Skeletal muscle tissue (tissue), 5 donors: ENCODE measurements at places on chromosomes 5 and 9. TPM values are rescaled to one million over a fixed set of nuclear protein-coding genes. Genes with fewer than 3 reads are reported as not detected.

The SPATA9 gene
- total RNA-seq: 1.0 TPM

The PRRX2 gene
- total RNA-seq: 3.1 TPM

The LVRN gene
- 1.6 TPM for total RNA-seq

The SIT1 gene
- total RNA-seq: 1.0 TPM

The DBH gene
- not detected for total RNA-seq

The ZNF879 gene
- 4.7 TPM for total RNA-seq

The OR2V2 gene
- total RNA-seq: not detected

The MUSK gene
- total RNA-seq: 8.4 TPM

The TRIM36 gene
- total RNA-seq: 2.6 TPM

The HTR4 gene
- total RNA-seq: not detected

The TLE1 gene
- total RNA-seq: 65.2 TPM

The SAPCD2 gene
- total RNA-seq: 1.0 TPM

The CDKN2B gene
- not detected for total RNA-seq

The HAVCR1 gene
- 0.52 TPM for total RNA-seq

The LAMC3 gene
- total RNA-seq: 0.52 TPM

The GPX8 gene
- 23.5 TPM for total RNA-seq

The SH2D3C gene
- total RNA-seq: 15.1 TPM

The FREM1 gene
- 17.2 TPM for total RNA-seq

The FSD1L gene
- 8.9 TPM for total RNA-seq

The ZBTB26 gene
- 3.7 TPM for total RNA-seq

The GABRA1 gene
- not detected for total RNA-seq

The PCDH12 gene
- 12.0 TPM for total RNA-seq

The WNT8A gene
- total RNA-seq: not detected

The GNPDA1 gene
- 25.1 TPM for total RNA-seq

The ADAMTS16 gene
- total RNA-seq: 5.7 TPM

The THBS4 gene
- 135 TPM for total RNA-seq

The SLC35D2 gene
- 14.6 TPM for total RNA-seq

The SEC16A gene
- 14.1 TPM for total RNA-seq

The CRAT gene
- total RNA-seq: 27.1 TPM

The CDKN2B-AS1 gene
- total RNA-seq: 0.52 TPM

The LCN15 gene
- not detected for total RNA-seq

The SMIM33 gene
- not detected for total RNA-seq

The CCL28 gene
- 0.52 TPM for total RNA-seq

The CBY3 gene
- not detected for total RNA-seq

The SLC31A2 gene
- total RNA-seq: 5.2 TPM

The DIRAS2 gene
- total RNA-seq: 0.52 TPM

The IFNA13 gene
- 0.52 TPM for total RNA-seq

The DNAH5 gene
- 1.0 TPM for total RNA-seq

The SPTAN1 gene
- 368 TPM for total RNA-seq

The MORN5 gene
- not detected for total RNA-seq

The PHF19 gene
- 14.1 TPM for total RNA-seq

The C5orf58 gene
- total RNA-seq: not detected

The GZMA gene
- total RNA-seq: 0.52 TPM
